ENCODE measurements at places on chromosomes 2 and 18. TPM values are rescaled to one million over a fixed set of nuclear protein-coding genes. Genes with fewer than 3 reads are reported as not detected.

GRCh38 chr2:147689220-147689909 is 155.5 kb upstream of the ACVR2A start:
- H3K36me3 ChIP-seq, result no peaks in the 10 kb centered on the region
- H3K4me3 ChIP-seq, result no peak overlapping the region
- DNase-seq, result no peak
- no peak overlapping the region for H3K27ac ChIP-seq
- no peaks in the 10 kb centered on the region for H3K4me1 ChIP-seq
- H3K27me3 ChIP-seq, result no peaks in the 10 kb centered on the region

GRCh38 chr2:184728411-184728810 is 130.1 kb downstream of the ZNF804A start:
- DNase-seq, result no peak
- H3K27ac ChIP-seq, result no peak overlapping the region
- H3K4me1 ChIP-seq, result no peaks in the 10 kb centered on the region
- no peaks in the 10 kb centered on the region for H3K27me3 ChIP-seq
- H3K36me3 ChIP-seq, result no peaks in the 10 kb centered on the region

DNA sequence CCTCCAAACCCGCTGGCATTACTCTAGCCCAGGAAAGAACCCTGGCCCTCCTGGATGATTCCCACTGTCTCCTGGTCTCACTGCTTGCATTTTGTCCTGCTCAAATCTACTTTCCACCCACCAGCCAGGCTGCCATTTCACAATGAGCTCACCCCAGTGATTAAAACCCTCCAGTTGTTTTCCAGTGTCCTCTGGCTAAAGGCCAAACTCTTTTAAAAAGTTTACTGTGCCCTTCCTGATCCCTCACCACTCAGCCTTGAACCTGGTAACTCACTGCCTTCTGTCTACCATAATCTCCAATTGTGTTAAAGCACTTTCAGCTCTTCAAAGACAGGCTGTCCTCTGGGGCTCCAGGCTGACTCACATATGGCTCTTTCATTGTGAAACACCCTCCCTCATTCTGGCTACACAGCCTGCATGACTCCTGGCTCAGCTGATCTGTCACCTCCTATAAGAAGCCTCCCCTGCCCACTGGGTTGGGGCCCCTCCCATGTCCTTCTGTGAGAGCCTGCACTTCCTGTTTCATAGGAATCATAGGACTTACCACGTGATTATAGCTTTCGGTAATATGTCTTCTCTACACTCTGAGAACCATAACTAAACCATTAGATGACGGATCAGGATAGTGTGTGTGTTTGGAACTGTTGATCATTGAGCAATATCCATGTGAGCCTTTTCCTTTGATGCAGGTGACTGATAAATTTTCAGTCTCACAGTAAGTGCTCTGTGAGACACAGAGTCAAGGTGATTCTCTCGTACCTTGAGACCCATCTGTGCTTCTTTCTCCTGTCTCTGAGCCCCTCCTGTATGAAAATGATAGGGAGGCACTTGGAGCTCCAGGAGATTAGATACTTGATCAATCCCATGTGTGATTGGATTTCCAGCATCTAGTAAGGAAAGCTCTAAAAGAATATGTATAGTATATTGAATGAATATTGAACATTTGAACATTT is 590.8 kb upstream of the ID2 start:
- H3K36me3 ChIP-seq, result no peaks in the 10 kb centered on the region
- H3K27me3 ChIP-seq, result no peaks in the 10 kb centered on the region
- H3K4me1 ChIP-seq, result no peaks in the 10 kb centered on the region
- no peak for DNase-seq
- H3K27ac ChIP-seq, result no peak overlapping the region

GRCh38 chr2:235485362-235485761 is 8.5 kb upstream of the AGAP1 start:
- no peak for DNase-seq
- no peak overlapping the region for H3K4me3 ChIP-seq
- no peaks in the 10 kb centered on the region for H3K27me3 ChIP-seq

EFHD1 gene
- 73.5 TPM for total RNA-seq

DNA sequence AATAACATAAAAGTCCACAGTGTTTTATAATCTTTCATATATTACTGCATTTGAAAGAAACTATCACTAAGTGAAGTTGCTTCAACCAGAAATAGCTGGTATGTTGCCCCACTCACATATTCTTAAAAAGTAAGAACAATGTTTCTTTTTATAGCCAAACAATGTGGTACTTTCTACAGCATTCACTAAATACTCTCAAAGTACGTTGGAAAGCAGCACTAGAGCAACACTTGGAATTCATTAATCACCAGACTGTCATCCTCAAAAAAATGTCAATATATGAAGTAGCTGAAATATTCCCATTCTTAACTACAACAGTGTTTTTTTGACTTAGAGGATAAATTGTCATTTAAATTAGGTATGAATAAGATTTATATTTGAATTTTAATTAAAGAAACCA is 32.8 kb downstream of the COBLL1 start:
- H3K36me3 ChIP-seq, result no peaks in the 10 kb centered on the region
- DNase-seq, result no peak
- no peaks in the 10 kb centered on the region for H3K4me1 ChIP-seq
- no peak overlapping the region for H3K27ac ChIP-seq

DNA sequence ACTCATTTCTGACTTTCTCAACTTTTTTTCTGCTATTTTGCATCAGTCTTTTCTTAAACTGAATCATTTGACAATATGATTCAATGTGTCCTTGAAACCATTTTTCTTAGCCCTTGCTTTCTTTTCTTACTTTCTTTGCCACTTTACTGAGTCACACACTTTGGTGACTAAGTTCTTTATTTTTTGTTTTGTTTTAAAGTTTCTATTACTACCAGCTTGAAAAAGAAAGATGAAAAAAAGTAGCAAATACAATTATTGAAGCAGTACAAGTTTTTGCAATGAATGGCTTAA is 116.5 kb downstream of the DOCK10 start:
- DNase-seq, result no peak
- H3K27me3 ChIP-seq, result no peaks in the 10 kb centered on the region
- H3K27ac ChIP-seq, result no peak overlapping the region
- no peaks in the 10 kb centered on the region for H3K36me3 ChIP-seq
- H3K4me1 ChIP-seq, result no peaks in the 10 kb centered on the region
- no peak overlapping the region for H3K4me3 ChIP-seq

DNAJC27 gene
- total RNA-seq, result 4.9 TPM

- DNase-seq, result no peak
- no peaks in the 10 kb centered on the region for H3K27me3 ChIP-seq
- H3K4me3 ChIP-seq, result no peak overlapping the region
Measured at GRCh38 chr2:226087505-226088365, 688.2 kb downstream of the NYAP2 start.

DNA sequence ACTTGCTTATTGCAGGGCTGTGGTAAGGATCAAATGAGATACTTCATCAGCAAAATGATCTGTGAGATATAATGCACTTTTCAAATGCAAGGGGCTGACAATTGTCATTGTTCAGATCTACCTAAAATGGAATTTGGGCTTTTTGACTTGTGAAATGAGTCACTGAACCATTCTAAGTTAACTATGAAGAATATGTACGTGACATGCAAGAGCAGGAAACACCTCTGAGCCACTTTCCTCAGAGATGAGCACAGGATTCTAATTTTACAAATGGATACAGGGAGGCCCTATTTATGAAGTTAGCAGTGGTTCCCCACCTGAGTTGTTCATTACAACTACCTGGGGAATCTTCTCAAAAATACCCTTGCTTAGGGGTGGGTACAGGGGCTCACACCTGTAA is 26.7 kb downstream of the CTLA4 start:
- no peak overlapping the region for H3K4me3 ChIP-seq
- no peak overlapping the region for H3K27ac ChIP-seq
- no peaks in the 10 kb centered on the region for H3K27me3 ChIP-seq
- DNase-seq, result no peak
- no peaks in the 10 kb centered on the region for H3K36me3 ChIP-seq

CKAP2L gene
- total RNA-seq, result 27.0 TPM
